ENCODE measurements at places on chromosomes 16 and 17.

- no peak for DNase-seq
These were observed 223.2 kb upstream of the GSE1 start for GRCh38 chr16:85389679-85390470.

DNA sequence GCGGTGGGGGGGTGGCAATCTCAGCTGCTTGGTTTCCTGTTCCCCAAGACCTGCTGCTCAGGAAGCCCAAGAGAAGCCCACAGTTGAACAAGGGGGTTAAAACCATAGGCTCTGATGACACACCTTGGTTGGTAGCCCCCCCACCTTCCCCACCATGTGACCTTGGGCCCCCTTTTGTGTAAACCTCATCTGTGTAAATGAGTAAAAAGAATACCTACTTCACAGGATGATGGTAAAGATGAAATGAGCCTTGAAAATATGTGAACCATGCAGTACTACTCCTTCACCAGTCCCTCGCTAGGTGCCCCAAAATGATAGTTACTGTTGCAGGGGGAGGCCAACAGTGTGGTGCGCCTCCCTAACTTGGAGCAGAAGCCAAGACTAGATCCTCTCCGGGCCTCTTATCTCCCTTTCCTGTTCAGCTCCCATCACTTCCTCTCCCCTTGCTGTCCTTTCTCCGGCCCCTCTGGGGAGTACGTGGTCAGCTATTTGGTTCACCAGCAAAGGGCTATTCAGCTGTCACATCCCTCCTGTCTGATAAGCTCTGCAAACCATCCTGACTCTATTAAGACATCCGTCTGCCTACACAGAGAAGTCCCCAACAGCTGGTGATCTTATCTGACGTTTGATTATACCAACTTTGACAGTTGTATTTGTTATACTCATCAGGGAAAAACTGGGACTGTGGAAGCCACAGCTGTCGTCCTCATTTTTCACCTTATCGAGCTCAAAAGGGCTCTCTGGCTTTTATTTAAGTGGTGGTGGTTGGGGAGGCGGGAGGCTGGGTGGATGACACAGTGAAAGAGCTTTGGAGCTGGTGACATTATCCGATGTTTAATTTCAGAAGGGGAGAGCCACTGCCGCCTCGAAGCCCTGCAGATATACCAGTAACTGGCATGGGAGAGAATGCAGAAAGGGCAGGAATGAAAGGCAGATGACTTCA is 19.9 kb downstream of the DCAKD start:
- DNase-seq = no peak

- no peak for DNase-seq
These were observed 12.4 kb upstream of the YWHAE start for GRCh38 chr17:1412185-1413110.

- DNase-seq = peak; percentile 61
These were observed 185.4 kb downstream of the ABCC12 start for GRCh38 chr16:47970291-47970931.

DNA sequence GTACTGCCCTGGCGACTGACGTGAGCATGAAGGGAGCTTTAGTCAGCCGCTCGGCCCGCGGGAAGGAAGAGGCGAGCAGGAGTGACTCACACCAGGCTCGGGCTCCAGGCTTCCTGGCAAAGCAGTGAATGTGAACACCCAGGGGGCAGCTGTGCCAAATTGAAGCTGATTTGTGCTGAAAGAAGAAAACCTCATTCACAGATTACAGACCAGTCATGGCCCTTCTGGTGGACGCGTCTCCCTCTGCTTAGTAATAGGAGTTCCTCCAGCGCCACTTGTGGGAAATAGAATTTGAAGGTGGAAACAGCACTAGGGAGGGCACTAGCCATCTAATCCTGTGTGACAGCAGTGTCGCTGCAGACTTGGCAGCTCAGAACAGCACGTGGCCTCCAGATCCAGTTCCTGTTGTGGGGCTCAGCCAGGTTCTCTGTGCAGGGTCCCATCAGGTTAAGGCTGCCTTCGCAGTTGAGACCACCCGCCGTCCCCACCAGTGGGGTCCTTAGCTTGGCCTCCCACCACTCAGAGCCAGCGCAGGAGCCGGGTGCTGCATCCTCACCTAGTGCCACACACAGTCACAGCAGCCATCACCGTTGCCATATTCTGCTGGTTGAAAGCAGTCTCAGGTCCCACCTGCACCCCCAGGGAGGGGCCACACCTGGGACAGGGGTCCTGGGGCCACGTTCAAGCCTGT is 164.5 kb upstream of the CHMP6 start:
- peak; percentile 98 for DNase-seq

DNA sequence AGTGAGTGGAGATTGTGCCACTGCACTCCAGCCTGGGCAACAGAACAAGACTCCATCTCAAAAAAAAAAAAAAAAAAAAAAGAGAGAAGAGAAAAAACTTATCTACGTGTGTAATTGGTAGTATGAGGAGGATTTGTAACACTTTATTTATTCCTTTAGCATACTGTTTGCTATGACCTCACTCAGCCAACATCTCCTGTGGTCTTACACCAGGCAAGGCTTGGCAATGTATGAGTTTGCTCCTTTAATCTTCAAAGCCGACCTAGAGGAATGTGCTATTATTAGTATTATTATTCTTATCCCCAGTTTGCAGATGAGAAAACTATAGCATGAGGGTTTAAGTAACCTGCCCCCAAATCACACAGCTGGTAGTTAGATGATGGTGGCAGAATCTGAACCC is 35.8 kb upstream of the HAPSTR1 start:
- peak; percentile 79 for DNase-seq

DNA sequence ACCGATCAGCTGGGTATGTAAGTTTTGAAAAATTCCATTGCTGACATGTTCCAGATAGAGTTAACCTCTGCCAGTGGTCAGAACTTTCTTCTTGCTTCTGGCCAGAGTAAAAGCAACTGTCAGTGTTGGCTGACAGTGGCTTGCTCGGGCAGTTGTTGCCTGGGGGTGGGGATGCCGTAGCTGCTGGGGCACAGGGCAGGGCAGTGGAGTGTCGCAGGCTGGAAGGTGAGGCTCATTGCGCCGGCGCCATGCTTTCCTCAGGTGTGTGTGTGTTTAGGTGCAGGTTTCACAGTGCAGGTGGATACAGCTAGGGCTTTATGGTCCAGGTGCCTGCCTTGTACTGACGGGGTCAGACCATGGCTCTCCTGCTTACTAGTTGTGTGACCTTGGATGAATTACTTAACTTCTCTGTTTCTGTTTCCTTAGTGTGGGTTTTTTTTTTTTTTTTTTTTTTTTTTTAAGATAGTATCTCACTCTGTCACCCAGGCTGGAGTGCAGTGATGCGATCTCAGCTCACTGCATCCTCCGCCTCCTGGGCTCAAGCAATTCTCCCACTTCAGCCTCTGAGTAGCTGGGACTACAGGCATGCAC is 156.4 kb downstream of the SNX29 start:
- DNase-seq = no peak

- no peak for DNase-seq
These were observed 293.8 kb downstream of the ABCC12 start for GRCh38 chr16:47861999-47862398.

All from astrocyte of the spinal cord (primary cell).